ENCODE measurements at places on chromosomes 2 and 18.

DNA sequence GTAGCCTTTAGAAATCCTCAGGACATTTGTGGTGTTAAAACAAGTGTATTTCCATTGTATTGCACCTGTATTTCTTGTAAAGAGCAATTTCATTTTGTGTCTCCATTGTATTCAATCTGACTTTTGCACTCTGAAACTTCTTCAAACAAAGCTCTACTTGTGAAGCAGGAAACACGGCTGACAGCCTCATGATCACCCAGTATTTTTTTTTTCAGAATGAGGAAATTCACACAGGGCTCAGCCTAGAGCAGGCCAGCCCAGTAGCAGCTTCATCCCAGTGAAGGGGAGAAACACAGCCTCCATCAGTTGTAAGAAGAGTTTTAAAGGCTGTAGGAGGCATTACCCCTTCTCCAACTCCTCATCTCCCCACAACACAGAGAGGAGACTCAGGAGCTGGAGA lies 175.9 kb upstream of the KLHL29 start:
- DNase-seq, result no peak

- DNase-seq, result no peak
These were observed 162.1 kb downstream of the KCNH7 start for GRCh38 chr2:162676515-162676914.

DNA sequence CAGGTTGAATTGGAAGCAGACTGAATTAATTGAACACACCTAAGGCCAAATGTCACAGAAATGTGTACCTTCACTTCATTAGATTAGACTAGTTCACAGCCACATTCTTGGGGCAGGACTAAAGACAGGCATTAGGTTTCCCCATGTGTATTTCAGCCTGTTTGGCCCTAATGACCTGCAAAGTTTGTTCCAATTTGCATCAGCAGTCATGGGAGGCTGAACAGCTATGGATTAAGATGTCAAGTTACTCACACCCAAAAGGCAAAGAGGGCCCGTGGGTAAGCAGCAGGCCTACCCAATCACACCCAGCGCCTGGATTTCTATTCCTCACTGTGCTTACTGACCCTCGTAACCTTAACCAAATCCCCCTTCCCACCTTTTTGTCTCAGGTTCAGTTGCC lies 99.6 kb upstream of the RIOK3 start:
- no peak for DNase-seq

- DNase-seq, result peak; percentile 45
These were observed 41.6 kb upstream of the ACYP2 start for GRCh38 chr2:54073796-54074195.

DNA sequence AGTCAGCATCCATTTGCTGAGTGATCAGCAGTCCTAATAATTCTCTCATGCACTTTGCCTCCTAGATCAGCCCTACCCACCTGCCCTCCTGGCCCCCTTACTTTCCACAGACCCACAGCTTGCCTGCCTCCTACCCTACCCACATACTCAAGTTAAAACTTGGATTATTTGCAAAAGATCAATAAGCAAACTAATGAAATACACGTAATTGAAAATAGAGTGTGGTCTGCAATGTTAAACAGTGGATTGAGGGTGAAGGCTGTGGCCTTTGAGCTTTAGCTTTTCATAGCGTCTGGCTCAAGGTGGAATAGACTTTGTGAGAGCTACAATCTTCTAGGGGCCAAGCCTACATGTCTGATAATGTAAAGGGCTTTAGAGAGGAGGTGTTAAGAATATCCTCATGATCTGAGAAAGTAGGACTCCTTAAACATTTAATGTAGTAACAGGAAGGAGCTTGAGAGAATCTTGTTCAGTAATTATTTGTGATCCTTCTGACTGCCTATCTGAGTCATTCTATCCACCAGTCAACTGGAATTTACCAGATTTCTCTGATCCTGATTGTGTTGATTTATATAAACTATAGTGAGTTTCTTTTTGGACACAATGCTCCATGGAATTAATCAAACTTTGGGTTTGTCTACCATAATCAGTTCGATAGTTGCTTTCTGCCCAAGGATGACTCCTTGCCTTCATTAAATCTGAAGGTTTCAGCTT lies 310.0 kb downstream of the HRH4 start:
- DNase-seq, result no peak

DNA sequence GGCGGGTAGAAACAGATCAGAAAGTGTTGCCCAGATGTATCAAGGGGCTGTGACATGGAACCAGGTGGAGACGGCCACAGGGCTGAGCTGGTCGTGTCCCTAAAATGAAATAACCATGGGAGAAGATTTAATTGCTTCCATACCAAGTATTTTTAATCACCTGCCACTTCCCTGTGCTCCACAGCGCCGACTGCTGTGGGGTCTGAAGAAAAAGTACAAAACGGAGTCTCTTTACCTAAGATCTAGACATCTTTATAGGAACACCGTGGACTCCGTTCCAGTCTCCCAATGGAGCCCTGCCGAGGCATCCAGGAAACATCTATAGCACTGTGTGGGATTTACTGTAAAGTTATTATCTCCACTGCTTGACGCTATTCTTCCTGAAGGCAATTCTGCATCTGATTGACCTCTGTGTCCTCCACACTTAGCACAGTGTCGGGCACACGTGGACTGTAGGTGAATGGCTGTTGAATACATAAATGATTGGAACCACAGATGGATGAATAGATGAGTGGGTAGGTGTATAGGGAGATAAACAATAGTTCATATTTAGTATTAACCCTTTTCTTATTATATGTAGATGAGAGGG lies 21.6 kb upstream of the GYPC start:
- DNase-seq, result peak; percentile 16

DNA sequence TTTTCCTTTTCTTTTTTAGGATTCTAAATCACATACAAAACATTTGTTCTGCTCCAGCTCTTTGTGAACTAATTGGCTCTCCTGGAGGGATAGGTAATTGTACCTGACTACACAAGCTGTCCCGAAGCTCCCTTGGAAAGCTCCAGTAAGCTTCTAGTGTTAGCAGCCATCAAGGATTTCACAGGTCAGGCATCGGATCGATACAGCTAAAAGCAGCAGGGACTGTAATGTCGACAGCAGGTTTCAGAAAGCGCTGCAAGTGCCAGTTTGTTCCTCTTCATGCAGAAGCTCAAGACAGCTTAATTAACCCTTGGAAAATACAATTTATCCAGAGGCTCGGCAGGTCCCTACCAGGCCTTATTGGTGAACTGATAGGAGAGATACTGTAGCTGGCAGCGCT lies 87.2 kb upstream of the VRK2 start:
- DNase-seq, result no peak

GRCh38 chr2:104849618-104850141 lies 4.2 kb upstream of the POU3F3 start:
- DNase-seq, result peak; percentile 54

DNA sequence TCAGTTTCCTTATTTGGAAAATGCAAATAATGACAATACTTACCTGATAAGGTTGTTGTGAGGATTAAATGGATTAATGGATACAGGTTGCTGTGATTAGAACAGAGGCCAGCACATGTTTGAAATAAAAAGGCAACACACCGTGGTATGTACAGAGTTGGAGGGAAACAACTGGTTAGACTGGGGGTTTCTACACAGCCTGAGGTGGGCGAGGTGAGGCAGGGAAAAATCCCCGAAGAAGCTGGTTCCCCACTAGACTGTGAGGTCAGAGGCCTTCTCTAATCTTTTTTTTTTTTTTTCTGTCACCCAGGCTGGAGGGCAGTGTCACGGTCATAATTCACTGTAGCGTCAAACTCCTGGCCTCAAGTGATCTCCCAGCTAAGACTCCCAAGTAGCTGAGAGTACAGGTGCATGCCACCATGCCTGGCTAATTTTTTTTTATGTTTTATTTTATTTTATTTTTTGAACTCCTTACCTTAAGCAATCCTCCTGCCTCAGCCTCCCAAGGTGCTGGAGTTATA lies 1.2 kb upstream of the E2F6 start:
- DNase-seq, result no peak

GRCh38 chr2:144659731-144660275 lies 139.9 kb upstream of the ZEB2 start:
- DNase-seq, result peak; percentile 86

DNA sequence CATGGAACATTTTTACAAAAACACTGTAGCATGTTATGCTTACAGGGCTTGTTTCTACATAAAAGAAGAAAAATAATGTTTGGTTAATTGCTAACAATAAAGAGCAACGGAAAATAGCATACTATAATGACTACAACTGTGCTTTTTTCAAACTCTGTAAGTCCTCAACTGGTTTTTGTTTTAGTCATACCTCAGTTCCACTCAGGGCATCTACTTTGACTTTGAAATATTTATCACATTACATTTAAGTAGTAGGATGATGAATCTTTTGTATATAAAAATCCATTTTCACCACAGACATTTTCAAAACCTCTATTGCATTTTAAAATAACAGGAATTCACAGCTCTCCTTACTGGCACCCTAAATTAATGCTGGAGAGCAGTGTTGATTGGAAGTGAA lies 8.3 kb downstream of the SATB2 start:
- peak; percentile 42 for DNase-seq

- no peak for DNase-seq
These were observed 1021.1 kb upstream of the ZEB2 start for GRCh38 chr2:145541028-145541427.

DNA sequence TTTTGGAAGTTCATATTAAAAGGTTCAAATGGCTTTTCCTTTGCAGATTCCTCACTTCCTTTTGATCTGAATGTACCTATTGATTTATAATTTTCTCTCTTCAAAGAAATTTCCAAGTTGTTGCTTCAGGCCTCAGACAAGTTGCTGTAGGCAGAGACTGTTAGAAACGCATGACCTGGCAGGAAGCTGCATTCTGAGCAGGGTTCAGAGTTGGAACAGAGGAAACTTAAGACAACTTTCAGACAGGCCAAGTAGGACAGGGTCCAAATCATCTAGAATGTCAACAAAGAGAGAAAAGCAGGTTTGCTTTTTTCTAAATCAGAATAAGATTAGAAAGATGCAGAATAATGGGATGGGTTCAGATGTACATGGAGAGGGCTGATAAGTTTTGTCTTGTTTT lies 416.3 kb downstream of the LRP1B start:
- DNase-seq, result no peak

GRCh38 chr2:167582619-167583018 lies 664.8 kb downstream of the STK39 start:
- DNase-seq, result no peak

- DNase-seq, result no peak
These were observed 2.9 kb upstream of the SEMA4C start for GRCh38 chr2:96872591-96873349.

GRCh38 chr2:236521556-236521955 lies 48.1 kb upstream of the ACKR3 start:
- no peak for DNase-seq

GRCh38 chr2:122514451-122514996 lies 759.1 kb downstream of the TSN start:
- DNase-seq, result peak; percentile 12

DNA sequence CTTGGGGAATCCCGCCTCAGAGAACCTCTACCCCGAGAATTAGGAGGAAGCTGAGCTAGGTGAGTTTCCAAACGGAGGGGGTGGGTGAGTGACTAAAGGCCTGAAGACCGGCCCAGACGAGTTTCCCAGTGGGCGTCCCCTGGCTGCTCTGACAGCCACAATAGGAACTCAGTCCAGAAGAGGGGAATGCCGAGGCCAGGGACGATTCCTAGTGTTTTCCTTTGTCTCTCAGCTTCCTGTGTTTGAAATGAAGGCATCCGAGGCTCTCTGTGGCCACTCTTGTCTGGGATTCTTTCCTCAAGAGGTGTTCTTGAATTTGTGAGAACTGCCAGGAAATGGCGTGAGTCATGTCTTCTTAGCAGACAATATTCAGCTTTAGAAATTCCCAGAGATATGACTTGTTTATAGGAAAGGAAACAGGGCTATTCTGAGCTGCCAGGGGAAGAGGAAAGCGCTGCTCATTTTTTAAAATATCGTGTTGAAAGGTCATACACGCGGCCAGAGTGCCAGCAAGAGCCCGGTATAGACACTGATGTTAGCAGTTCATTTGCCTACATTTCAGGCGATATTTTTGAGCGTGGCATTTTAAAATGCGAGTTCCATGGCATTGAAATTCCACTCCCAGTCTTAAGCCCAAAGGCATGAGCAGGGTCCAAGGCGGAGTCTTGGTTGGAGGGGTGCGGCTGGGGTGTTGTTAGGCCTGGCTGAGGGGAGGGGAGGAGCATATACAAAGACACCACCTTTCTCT lies 169.1 kb upstream of the KLF7 start:
- DNase-seq, result peak; percentile 100

GRCh38 chr2:133780099-133780996 lies 212.1 kb upstream of the NCKAP5 start:
- peak; percentile 89 for DNase-seq

DNA sequence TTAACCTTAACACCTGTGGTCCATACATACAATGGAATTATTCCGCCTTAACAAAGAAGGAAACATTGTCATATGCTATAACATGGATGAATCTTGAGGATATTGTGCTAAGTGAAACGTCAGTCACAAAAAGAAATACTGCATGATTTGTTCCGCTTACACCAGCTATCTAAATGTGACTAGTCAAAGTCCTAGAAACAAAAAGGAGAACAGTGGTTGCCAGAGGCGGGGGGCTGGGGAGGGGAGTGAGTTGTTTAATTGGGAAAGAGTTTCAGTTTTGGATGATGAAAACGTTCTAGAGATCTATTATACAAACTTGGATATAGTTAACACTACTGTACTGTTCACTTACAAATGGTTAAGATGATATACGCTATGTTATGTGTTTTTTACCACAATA lies 72.0 kb downstream of the SPRED2 start:
- no peak for DNase-seq

GRCh38 chr18:56975276-56975675 lies 171.6 kb upstream of the BOD1L2 start:
- DNase-seq, result no peak

- DNase-seq, result peak; percentile 4
These were observed 101.2 kb upstream of the MAP4K4 start for GRCh38 chr2:101596333-101596732.

DNA sequence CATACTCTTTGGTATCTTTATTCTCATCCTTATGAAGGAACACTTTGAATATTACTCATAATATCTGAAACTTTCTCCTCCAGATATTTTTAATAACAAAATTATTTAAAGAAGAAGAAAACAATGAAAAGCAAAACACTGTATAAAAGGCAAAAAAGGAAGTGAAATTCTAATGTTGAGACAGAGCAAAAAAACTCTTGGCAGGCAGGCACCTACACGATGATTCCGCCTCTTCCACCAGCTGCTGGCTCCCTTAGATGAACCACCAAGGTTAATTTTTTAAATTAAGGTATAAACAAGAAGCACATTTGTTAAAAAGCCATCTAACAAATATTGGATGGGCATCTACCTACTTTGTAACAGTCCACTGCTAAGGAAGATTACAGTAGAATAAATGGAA lies 434.7 kb downstream of the EPHA4 start:
- DNase-seq, result no peak

- DNase-seq, result no peak
These were observed 46.1 kb downstream of the SDC1 start for GRCh38 chr2:20178666-20179465.

DNA sequence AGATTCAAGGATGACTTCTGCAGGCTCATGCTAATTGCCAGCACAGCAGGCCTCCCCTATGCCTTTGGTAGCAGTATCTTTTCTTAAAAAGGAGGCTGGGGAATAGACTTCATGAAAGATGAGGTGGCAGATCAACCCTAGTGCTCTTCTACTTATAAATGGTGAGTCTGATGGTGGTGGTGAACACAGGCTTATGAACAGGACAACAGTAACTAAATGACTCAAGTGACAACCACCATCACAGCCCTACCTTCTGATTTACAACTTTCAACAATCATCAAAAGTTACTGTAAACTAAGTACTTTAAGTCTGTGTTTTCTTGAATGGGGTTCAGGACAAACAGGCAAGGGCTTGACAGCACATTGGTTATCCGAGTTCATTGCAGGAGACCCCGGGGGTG lies 39.3 kb downstream of the PAIP2B start:
- DNase-seq, result no peak

- no peak for DNase-seq
These were observed 125.6 kb upstream of the CCDC150 start for GRCh38 chr2:196513796-196514526.

Measured in fibroblast of skin of back (primary cell).